ENCODE measurements at places on chromosomes 1 and 21.

DNA sequence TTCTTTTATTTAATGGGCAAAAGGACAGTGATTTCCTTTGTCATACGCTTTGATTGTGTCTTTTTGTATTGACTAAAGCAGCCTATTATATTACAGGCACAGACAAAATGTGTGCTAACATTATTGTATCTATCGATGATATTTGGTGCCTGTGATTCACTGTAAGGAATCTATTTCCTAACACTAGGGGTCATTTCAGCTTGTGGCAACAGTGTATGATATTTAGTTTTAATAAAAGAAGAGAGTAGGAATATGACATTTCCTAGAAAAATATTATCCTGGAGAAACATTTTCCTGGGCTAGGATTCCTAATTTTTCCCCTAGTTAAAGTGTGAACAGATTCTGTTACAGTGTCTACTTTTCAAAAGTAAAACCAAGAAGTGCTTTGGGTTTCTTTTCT is 42.8 kb downstream of the TYW3 start:
- DNase-seq, result no peak

DNA sequence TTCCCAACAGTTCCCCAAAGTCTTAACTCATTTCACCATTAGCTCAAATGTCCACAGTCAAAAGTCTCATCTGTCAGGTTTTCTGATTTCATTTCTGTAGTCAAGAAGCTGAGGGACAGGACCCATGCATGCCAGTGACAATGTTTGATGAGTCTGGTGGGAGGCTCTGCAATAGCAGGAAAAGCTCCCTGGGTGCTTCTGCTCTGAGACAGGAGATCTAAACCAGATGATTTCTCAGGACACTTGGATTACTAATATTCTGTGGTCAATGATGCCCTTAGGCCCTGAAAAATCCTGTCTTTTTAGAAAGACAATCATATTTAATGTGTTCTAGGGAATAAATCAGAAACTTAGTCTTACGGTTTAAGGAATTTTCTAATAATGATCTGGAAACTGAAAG is 56.4 kb downstream of the PCBP3 start:
- no peak for DNase-seq

DNA sequence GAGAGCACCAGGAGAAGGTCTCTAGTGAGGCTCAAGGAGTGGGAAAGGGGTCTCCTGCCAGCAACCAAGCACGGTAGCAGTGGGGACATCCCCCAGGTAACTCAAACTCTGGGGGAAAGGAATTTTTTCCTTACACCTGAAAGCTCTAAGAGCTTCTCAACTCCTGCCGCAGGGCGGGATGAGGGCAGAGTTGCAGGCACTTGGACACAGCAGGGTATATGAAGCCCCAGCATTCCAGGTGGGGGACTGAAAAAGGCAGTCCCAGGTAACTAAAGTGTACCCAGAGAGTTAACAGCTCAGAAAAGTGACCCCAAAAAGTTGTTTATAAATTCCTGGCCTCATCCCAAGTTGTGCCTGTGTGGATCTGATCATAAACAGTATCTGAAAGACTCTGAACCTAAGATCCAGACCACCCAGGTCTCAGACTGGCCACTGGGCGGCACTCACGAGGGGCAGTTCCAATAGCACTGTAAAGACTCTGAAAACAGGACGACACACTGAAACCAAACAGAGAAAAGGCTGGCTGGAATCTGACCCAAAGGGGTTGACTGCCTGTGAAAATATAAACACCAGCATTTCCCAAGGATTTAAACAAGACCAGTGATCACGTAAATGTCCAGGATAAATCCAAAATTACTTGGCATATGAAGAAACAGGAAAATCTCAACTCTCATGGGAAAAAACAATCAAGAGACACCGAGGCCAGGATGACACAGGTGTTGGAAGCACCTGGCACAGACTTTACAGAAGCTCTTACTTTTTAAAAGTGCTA is 47.5 kb downstream of the HSF2BP start:
- DNase-seq, result no peak

GRCh38 chr1:23799570-23800399 is 769 bp downstream of the GALE start:
- DNase-seq, result no peak

DNA sequence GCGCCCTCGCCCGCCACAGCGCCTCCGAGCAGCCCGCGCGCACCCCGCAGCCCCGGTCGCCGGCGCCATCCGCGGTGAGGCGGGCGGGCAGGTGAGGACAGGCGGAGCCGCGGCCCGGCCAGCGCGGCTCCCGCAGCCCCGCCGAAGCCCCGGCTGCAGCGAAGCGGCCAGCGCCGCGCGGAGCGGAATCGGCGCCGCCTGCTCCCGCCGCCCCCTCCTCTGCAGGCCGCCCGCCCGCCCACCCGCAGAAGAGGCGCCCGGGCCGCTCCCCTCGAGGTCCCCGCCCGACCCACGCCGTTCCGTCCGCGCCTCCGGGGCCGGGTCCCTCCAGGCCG is 1.3 kb downstream of the PRDM16 start:
- no peak for DNase-seq

DNA sequence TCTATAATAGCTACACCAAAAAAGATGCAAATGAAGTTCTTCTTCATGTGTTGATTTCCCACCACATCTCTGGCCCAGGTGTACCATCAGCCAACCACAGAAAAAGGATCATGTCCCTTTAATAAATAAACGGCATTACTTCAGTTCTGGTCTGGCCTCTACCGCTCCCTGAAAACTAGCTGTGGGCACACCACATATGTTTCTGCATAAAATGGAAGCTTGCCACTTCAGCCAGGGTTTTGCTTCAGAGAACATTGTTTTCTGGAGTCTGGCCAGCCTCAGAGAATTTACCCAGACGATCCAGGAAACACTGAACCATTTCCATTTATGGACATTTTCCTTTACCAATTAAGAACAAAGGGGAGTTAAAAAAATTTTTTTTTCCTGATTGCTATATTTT is 5.8 kb upstream of the LAMC2 start:
- DNase-seq, result peak; percentile 60

DNA sequence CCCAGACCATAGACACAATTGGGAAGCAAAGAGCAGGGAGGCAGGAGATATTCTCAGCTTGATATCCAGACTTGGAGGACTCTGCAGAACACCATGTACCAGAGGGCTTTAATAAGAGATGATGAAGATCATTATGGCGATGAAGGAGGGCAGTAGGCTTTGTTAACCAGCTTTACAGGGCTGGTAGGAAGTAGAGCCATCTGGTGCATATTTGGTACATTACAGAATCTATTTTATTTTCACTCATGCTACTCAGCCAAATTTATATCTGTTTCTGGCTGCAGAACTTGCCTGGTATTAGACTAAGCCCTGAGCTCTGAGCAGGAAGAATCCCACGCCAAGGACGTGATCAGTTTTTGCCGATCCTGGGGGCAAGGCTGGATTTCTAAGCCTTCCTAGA is 61.8 kb upstream of the SYT6 start:
- no peak for DNase-seq

DNA sequence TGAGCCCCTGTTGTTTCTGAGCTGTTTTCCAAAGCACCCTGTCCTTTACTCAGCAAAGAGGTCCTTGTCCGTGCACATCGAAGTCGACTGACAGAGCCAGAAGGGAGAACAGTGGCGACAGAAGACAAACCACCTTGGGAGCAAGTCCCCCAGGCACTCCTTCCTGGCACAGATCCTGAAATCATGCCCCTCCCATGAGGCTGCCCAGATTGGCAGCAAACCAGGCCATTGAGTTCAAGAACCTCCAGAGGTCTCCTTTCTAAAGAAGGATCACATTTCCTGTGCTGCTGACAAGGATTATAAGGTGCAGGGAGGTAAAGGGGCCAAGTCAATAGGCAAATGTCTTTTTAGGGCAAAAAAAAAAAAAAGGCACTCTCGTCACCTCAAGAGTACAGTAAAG is 84.7 kb upstream of the HIVEP3 start:
- DNase-seq, result no peak

- DNase-seq, result no peak
Measured at GRCh38 chr1:39094685-39095084, 68.5 kb downstream of the NDUFS5 start.

- DNase-seq, result no peak
Measured at GRCh38 chr1:192979542-192979941, 79.6 kb downstream of the UCHL5 start.

DNA sequence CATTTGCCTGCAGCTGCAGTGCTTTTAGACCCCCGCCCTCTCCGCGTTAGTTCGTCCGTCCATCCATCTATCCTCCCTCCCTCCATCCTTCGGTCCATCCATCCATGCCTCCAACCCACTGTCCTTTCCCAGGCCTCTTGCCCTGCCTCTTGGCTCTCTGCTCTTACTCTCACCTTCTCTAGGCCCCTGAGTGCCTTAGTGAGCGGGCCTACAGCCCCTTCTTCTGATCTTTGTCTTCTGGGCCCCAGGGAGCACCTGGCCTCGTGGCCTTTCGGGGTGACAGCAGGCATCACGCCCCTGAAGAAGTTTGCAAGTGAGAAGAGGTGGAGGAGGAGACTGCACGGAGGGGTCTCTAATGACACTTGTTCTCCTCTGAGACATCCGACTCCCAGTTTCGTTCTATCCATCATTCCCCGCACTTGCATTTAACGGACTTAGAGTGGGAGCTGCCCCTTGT is 842 bp downstream of the ATXN7L2 start:
- DNase-seq, result no peak

DNA sequence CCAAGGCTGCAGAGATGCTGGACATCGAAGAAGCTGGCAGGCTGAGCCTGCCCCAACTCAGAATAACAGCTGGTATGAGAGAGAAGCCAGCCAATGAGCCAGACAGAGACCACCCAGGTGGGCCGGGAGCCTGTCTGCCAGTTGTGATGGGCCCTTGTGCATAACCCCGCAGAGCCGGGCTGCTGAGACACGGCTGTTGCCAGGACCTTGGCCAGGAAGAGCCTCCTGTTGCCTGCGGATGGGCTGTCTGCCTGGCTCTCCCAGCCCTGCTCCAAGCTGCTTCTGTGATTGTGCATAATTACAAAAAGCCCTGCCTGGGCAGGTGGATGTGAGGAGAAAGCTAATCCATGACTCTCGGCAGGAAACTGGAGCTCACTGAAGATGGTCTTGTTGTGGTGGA is 126.5 kb downstream of the CAPN8 start:
- DNase-seq, result no peak

- no peak for DNase-seq
Measured at GRCh38 chr21:32776743-32777142, 5.2 kb upstream of the PAXBP1 start.

- no peak for DNase-seq
Measured at GRCh38 chr1:17671741-17672140, 83.4 kb upstream of the ACTL8 start.

DNA sequence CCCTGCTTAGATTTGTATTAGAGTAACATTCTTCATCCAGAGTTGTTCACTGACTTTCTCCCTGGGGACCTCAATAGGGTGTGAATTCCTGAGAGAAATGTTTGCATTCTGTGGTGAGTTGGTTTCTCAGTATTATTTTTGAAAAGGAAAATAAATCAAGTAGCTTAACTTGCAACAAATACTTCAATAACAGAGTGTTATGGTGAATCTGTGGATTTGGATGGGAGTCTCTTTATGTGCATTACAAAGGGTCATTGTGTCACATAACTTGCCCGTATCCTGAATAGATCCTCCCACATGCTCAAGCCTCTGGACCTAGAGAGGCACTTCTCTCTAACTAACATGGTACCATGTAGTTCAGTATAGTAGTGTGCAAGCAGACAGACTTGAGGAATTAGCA is 68.4 kb upstream of the IPO9 start:
- DNase-seq, result no peak

DNA sequence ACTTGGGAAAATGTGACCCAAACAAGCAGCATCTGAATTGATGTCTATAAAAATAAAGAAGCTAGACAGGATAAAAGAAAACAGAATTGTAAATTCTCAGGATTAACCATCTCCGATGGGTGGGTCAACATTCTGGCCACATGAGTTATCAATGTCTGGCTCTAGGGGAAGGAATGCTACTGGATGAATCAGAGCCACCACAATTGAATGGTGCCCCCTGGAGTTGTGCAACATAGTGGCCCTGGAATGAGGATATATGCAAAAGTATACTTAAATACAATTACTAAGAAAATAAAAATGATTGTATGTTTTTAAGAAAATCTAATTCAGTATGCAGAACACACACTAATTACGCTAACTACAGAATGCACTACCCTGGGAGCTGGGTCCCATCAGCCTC is 185.6 kb downstream of the TGFBR3 start:
- DNase-seq, result no peak

- DNase-seq, result no peak
Measured at GRCh38 chr1:81174811-81175476, 625.8 kb upstream of the ADGRL2 start.

- DNase-seq, result no peak
Measured at GRCh38 chr1:176167210-176167609, 39.9 kb downstream of the COP1 start.

DNA sequence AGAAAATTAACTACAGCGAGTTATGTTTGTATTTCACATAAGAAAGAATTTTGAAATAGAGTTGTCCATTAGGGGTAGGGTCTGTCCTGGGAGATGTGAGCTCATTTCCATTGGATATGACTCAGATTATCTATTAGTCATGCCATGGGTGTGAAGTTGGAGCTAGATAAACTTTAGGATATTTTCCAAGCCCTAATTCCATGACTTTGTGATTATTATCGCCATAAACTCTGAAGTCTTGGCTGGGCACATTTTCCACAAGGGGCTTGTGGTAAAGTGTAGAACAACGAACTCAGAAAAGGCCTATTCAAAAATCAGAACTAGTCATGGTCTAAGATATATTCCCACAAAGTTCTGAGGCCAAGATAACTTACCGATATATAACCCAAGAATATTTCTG is 396.6 kb downstream of the DPYD start:
- DNase-seq, result no peak

GRCh38 chr1:115343200-115343737 is 5.2 kb upstream of the NGF start:
- DNase-seq, result no peak

DNA sequence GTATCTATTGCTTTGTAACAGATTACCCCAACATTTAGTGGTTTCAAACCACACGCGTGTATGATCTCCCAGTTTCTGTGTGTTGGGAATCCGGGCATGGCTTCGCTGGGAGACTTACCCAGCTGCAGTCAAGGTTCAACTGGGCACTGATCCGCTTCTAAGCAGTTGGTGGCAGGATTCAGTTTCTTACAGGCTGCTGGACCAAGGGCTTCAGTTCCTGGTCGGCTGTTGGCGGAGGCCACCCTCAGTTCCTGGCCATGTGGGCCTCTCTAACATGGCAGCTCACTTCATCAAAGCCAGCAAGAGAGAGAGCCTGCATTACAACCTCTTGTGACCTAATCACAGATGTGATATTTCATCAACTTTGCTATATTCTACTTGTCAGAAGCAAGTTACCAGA is 53.8 kb upstream of the NEK2 start:
- no peak for DNase-seq

- DNase-seq, result peak; percentile 50
Measured at GRCh38 chr1:165443539-165444311, 1.2 kb downstream of the RXRG start.

- DNase-seq, result no peak
Measured at GRCh38 chr1:159841749-159842148, 15.1 kb downstream of the SLAMF8 start.

GRCh38 chr1:245881767-245882391 is 625.2 kb downstream of the SMYD3 start:
- DNase-seq, result no peak

DNA sequence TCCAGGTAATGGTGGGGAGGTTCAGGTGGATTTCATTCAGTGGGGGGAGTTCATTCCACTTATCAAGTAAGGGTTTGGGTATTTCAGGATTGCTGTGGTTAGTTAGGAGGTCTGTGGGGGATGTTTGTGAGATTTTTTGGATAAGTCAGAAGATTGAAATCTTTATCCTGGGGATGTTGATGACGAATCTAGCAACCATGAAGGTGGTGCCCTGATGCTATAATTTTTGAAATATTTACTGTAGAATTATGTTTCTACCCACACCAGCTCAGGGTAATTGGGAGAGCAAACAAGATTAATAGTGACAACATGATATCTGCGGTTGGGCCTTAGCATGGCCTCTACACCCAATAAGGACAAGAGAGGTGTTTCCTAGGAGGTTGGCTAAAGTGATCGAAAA is 28.3 kb downstream of the SUCO start:
- DNase-seq, result no peak

All from forelimb muscle (tissue), 1 donor.